Endothelial cell (in vitro differentiated cells): ENCODE measurements at places on chromosomes 3 and 15. TPM values are rescaled to one million over a fixed set of nuclear protein-coding genes. Genes with fewer than 3 reads are reported as not detected.
A peak's percentile ranks its signal among the peaks of the same experiment; 100 is the strongest.

GRCh38 chr3:179148616-179149405 is 654 bp downstream of the PIK3CA start:
- peak; percentile 52 for DNase-seq
- peaks cover 34% of the 10 kb centered on the region for H3K4me1 ChIP-seq
- peaks cover 4% of the 10 kb centered on the region for H3K36me3 ChIP-seq
- H3K4me3 ChIP-seq = peak overlapping the region; percentile 98
- H3K27ac ChIP-seq = peak overlapping the region; percentile 93

The KNG1 gene
- total RNA-seq = not detected

GRCh38 chr3:197802779-197803459 is 11.9 kb downstream of the LRCH3 start:
- H3K36me3 ChIP-seq = no peaks in the 10 kb centered on the region
- DNase-seq = no peak
- no peak overlapping the region for H3K27ac ChIP-seq
- H3K4me3 ChIP-seq = no peak overlapping the region
- H3K27me3 ChIP-seq = no peaks in the 10 kb centered on the region
- no peaks in the 10 kb centered on the region for H3K4me1 ChIP-seq

GRCh38 chr15:31262143-31262530 is 64.5 kb upstream of the KLF13 start:
- H3K36me3 ChIP-seq = no peaks in the 10 kb centered on the region
- no peak overlapping the region for H3K4me3 ChIP-seq
- peaks cover 10% of the 10 kb centered on the region for H3K27me3 ChIP-seq
- no peak for DNase-seq
- H3K4me1 ChIP-seq = no peaks in the 10 kb centered on the region

DNA sequence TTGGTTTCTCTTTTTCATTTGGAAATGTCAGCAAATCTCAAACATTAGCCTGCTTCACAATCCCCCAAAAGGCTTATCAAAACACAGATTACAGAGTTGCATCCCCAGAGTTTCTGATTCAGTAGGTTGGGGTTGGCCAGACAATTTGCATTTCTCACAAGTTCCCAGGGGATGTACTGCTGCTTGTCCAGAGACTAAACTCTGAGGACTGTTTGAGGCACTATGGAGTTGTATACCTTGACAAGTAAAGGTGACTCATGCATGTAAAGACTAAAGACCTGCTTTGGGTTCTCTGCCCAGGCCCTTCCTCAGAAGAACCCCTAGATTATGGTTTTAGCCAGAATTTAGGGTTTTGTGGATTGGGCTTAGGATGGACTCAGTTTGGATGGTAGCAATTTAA is 151.1 kb upstream of the ARHGEF26 start:
- no peaks in the 10 kb centered on the region for H3K4me1 ChIP-seq
- no peak for DNase-seq
- H3K27ac ChIP-seq = no peak overlapping the region
- no peaks in the 10 kb centered on the region for H3K36me3 ChIP-seq

DNA sequence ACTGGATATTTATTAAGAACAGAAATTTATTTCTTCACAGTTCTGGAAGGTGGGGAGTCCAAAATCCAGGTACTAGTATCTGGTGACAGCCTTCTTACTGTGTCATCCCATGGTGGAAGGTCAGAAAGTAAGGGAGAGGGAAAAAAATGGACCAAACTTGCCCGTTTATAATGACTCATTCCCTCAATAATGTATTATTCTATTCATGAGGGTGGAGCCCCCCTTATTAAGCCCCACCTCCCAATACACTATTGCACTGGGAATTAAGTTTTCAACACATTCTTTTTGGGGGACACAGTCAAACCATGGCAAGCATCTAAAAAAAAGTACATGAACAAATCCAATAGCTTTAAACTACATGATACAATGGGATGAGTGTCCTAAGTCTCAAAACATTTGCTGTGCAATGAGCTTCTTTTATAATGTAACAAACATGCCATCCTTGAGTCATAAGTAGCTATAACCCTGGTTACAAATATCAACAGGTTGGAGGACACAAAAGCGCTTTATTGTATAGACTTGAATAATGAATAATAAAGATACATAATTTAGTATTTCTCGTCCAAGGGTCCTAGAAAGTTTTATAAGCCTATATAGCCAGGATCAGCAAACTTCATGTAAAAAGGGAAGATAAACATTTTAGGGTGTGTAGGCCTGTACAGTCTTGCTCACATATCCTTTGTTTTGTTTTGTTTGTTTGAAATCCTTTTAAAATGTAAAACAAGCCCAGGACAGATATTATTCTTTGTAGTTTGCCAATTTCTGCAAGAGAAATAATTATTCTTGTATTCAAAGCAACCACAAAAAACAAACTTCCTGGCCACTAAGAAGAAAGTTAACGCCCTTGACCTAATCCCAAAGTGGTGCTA is 160.6 kb upstream of the RAP2B start:
- no peak for DNase-seq
- H3K27ac ChIP-seq = no peak overlapping the region
- no peak overlapping the region for H3K4me3 ChIP-seq
- H3K27me3 ChIP-seq = no peaks in the 10 kb centered on the region

The MST1R gene
- total RNA-seq = 0.67 TPM

The EDEM1 gene
- 18.2 TPM for total RNA-seq

DNA sequence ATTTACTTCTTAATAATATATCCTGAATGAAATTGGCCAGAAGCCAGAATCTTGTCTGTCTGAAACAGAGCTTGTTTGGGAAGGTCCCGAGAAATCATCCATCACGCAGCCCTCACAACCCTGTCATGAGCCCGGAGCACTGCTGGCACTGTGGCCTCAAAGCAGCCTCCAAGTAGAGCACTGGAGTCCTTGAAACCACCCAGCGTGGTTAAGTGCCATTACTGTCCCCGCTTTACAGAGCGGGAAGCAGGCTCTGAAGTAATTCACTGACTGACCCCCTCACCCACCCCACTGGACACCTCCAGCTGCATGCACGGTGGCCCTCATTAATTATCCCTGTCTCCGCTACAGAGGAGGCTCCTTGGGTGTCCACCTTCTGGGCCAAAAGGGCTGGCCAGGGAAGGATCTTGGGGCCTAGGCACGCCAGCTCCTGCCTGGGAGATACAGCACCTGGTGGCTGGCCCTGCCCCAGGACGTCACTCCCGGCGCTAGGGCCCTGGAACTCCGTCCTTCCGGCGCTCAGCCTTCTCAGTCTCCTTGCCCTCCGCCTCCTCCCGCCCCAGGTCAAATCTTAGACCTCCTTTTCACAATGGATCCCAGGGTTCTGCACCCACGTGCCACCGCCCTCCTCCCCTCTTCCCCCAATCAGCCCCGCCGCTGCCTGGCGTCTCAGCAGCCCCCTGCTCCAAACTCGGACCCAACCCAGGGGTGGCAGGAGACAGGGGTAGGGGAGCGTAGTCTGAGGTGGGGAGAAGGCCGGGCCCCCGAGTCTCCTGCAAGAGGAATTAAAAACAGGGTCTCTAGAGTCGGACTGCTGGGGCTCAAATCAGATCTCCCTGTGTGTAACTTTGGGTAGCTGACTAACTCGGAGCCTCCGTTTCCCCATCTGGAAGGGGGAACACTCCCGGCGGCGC is 1.1 kb downstream of the TKT start:
- H3K27ac ChIP-seq = peak overlapping the region; percentile 77
- peak overlapping the region; percentile 94 for H3K4me3 ChIP-seq
- H3K4me1 ChIP-seq = peaks cover 40% of the 10 kb centered on the region
- H3K36me3 ChIP-seq = peaks cover 3% of the 10 kb centered on the region

DNA sequence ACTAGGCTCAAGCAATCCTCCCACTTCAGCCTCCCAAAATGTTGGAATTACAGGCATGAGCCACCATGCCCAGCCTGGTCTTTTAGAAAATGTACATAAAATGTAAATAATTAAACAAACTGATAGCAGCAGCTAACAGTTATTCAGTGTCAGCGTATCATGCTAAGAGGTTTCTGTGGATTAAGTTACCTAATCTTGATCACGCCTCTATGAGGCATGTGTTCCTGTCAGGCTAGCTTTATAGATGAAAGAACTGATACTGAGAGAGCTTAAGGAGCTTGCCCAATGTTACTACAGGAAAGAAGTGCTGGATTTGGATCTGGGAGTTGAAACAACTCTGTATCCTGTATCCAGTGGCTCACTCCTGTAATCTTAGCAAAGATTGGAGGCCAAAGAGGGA is 11.2 kb upstream of the MST1R start:
- no peaks in the 10 kb centered on the region for H3K4me1 ChIP-seq
- peaks cover 15% of the 10 kb centered on the region for H3K36me3 ChIP-seq

- no peak overlapping the region for H3K27ac ChIP-seq
- H3K27me3 ChIP-seq = peaks cover 5% of the 10 kb centered on the region
- peak; percentile 32 for DNase-seq
- H3K4me3 ChIP-seq = no peak overlapping the region
Observed at GRCh38 chr15:66673410-66674322, 28.4 kb upstream of the SMAD6 start.

- no peak overlapping the region for H3K4me3 ChIP-seq
- H3K27me3 ChIP-seq = no peaks in the 10 kb centered on the region
- H3K4me1 ChIP-seq = no peaks in the 10 kb centered on the region
- H3K36me3 ChIP-seq = no peaks in the 10 kb centered on the region
- H3K27ac ChIP-seq = no peak overlapping the region
Observed at GRCh38 chr3:114452256-114452655, 158.4 kb downstream of the TIGIT start.

- H3K36me3 ChIP-seq = no peaks in the 10 kb centered on the region
- H3K4me3 ChIP-seq = no peak overlapping the region
- no peak for DNase-seq
- no peak overlapping the region for H3K27ac ChIP-seq
- H3K27me3 ChIP-seq = no peaks in the 10 kb centered on the region
Observed at GRCh38 chr3:25064681-25065080, 363.4 kb upstream of the RARB start.

- H3K36me3 ChIP-seq = peaks cover 17% of the 10 kb centered on the region
- peaks cover 37% of the 10 kb centered on the region for H3K4me1 ChIP-seq
- peaks cover 5% of the 10 kb centered on the region for H3K27me3 ChIP-seq
- no peak overlapping the region for H3K4me3 ChIP-seq
Observed at GRCh38 chr3:119418641-119419040, 44.8 kb downstream of the TMEM39A start.

The FHIT gene
- total RNA-seq = 20.2 TPM

DNA sequence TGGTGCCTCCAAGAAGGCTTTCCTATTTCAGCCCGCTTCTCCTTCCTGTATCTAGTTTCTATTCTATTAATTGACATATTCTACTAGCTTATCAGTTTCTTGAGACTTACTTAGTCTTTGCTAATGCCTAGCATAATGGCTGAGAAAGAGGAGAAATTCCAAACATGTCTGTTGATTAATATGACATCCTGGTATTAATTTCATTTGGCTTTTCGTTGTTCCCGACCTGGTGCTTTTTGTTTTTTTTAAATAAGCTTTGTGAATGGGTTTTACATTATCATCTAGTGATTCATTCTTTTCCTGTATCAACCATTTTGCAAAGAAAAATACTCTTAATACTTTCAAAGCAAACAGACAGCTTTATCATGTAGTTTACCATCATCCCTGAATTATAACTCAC is 13.1 kb downstream of the WDR53 start:
- no peak overlapping the region for H3K4me3 ChIP-seq
- peaks cover 14% of the 10 kb centered on the region for H3K36me3 ChIP-seq

The TNFAIP8L3 gene
- 0.77 TPM for total RNA-seq

The SNAPC5 gene
- 16.2 TPM for total RNA-seq

The MNS1 gene
- total RNA-seq = 1.9 TPM

The NANOGP8 gene
- 0.64 TPM for total RNA-seq

The KBTBD13 gene
- not detected for total RNA-seq

The GOLGA6L7 gene
- total RNA-seq = not detected

The TMED3 gene
- total RNA-seq = 45.3 TPM

The C3orf85 gene
- not detected for total RNA-seq

DNA sequence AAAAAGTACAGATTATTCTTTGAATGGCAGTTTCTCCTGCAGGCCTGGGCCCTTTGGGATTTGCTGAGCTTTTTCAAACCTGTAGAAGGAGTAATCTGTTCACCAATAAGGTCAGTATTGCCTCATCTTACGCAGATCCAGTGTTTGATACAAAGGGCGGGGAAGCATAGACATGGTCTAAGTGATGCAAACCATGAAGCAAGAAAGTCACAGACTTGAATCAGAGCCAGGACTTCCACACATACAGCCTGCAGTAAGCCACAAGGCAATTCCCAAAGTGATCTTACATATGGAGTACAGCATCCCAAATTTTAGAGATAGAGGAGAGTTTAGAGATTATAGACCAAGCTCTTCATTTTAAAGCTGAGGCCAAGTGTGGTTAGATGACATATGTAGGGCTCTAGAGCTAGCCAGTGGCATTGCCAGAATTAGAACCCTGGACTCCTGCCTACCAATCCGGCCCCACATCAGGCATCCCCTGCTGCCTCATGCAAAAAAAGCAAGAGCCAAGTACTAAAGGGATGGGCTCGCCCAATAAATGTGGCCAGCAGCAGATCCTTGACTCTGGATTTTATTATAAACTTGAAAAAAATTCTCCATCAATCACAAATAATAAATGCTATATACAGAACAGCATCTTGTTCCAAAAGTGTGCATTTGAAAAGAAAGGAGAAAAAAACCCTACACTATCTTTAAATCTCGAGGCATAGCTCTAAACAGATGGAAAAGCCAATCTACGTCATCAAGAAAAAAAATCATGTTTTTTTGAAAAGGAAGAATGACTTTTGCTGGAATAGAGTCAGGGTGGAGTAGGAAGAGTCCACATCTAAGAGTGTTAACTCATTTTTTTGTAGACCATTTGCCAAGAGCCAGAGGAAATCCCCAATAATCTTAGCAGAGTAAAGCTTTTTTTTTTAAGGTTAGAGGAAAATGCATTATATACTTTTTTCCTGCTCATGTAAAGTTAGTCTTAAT is 24.0 kb downstream of the ABI3BP start:
- H3K4me1 ChIP-seq = no peaks in the 10 kb centered on the region
- H3K36me3 ChIP-seq = no peaks in the 10 kb centered on the region
- no peak overlapping the region for H3K4me3 ChIP-seq
- H3K27ac ChIP-seq = no peak overlapping the region
